ENCODE measurements at places on chromosomes 1 and 21.

- no peak for DNase-seq
Observed at GRCh38 chr1:180156631-180157091, 2.0 kb downstream of the QSOX1 start.

DNA sequence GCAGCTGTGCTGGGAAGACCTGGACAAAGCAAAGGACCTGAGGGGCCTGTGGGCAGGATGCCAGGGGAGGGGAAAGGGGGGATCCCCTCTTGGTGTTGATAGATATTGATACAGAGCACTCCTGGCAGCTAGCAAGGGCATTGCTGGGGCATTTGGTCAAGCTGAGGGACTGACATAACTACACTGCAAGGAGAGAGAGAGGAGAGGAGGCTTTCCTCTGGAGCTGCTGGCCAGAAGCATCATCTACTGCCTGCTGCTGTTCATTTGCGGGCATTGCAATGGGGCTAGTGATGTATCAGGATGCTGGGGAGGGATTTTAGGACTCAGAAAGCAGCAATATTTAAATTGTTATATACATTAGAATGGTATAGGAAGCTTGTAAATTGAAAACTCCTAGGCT is 142.0 kb downstream of the ZNF648 start:
- no peak for DNase-seq

- DNase-seq = no peak
Observed at GRCh38 chr1:89360716-89361115, 3.1 kb upstream of the GBP6 start.

GRCh38 chr21:41589131-41589530 is 81.2 kb upstream of the TMPRSS2 start:
- no peak for DNase-seq

- DNase-seq = no peak
Observed at GRCh38 chr1:77874804-77875445, 13.5 kb upstream of the NEXN start.
